Activated T-helper 1 cell treated with anti-CD3 and anti-CD28 coated beads, Interleukin-2, amount 50 U/mL, for 16 hours (primary cell): ENCODE measurements at places on chromosomes 12 and 14.

- DNase-seq = no peak
Measured at GRCh38 chr12:71752891-71753290, 1.8 kb upstream of the RAB21 start.

DNA sequence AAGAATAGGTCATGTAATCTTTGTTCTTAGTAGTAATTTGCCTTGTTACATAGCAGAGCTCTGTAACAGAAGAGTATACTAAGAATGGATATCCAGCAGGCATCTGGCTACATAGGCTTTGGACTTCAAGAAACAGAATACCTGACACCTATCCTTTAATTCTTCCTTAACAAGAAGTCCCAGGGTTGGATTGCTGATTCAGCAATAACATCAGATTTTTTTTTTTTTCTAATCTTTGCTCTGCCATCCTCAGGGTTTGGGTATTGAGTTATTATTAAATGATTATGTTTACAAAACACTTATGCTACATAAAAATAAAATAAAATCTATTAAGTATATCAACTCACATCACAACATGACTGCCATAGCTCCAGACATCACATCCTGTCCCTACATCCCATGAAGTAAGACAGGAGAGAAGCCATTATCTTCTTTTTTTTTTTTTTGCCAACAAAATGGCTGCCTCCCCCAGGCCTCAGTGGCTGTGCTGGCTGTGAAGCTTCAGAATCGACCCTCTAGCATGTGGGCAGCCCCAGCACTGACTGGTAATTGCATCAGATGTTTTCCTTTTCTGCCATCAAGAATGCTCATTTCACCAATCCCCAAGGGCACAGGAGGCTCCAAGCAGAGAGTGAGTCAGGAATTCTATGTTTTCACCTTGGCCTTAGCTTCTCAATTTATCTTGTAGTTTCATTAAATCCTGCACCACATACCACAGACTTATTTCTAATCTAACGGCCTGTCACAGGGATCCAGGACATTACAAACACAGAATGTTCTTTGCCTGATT is 186.2 kb downstream of the DICER1 start:
- DNase-seq = no peak

- no peak for DNase-seq
Measured at GRCh38 chr12:71303199-71303598, 136.4 kb upstream of the LGR5 start.

DNA sequence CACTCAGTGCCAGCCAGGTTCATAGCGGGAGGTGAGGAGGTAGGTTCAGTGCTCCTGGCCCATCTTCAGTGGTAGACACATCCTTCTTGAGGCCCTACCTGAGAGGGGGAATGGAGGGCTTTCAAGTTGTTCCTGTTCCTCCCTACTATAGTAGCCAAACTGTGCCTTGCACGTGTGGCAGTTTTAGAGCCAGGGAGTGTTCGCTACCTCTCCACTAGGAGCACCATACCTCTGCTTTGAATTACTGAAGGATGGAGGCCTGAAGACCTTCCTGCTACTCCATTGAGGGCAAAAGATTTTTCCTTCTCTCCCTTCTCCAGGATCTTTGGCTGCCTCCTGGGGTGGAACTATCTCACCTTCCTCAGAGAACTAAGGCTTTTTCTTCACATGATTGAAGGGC is 5.9 kb upstream of the ALG10 start:
- no peak for DNase-seq

DNA sequence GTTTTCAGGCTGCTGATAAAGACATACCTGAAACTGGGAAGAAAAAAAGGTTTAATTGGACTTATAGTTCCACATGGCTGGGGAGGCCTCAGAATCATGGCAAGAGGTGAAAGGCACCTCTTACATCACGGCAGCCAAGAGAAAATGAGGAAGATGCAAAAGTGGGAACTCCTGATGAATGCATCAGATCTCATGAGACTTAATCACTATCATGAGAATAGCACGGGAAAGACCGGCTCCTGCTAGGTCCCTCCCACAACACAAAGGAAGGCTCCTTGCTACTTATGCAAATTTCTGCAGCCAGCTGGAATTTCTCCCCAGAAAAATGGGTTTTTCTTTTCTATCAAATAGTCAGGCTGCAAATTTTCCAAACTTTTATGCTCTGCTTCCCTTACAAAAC is 174.1 kb upstream of the RMST start:
- no peak for DNase-seq

DNA sequence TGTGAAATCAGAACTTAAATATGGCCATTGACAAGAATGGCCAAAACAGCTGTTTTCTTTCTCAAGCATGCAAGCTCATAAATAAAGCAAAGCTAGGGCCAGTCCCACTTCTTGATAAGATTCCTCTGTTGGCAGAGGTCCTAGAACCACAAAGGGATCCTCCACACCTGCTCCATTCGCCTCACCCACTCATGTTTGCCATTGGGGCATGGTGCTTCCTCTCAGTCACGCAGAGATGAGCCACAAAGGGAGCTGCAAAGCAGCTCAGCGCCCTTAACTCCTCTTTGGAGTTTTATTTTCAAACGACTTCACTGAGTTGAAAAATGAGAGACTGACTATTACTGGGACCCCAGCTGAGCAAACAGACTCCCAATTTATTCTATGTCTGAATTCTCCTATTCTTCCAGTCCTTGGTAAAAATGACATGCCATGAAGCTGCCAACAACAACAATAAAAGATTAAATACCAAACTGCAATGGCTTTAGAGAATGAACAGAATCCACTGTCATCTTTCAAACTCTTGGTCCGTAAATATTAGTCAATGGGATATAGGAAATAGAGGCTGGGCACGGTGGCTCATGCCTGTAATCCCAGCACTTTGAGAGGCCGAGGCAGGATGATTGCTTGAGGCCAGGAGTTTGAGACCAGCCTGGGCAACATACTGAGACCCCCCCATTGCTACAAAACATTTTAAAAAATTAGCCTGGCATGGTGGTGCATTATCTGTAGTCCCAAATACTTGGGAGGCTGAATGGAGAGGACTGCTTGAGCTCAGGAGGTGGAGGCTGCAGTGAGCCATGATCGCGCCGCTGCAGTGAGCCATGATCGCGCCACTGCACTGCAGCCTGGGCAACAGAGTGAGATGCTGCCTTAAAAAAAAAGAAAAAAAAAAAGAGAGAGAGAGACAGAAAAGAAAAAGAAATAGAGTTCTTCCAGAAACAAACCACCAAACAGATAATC is 16.4 kb downstream of the MANSC1 start:
- DNase-seq = no peak

DNA sequence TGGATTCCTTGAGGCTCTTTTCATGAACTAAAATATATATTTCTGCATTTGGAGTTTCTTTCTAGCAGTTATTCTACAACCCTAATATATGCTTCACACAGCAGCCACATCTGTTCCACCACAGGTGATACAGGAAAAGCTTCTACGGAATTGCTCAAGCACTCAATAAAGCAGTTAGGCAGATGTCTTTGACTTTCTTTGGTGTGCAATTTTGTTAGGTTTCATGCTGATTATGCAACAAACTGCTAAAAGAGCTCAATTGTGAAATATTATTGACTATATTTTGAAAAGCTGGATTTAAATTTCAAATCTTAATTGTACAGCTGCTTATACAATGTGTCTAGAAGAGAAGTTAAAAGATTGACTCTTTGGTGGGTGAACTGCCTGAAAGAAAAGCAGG is 1055.6 kb upstream of the FBXO33 start:
- DNase-seq = no peak

DNA sequence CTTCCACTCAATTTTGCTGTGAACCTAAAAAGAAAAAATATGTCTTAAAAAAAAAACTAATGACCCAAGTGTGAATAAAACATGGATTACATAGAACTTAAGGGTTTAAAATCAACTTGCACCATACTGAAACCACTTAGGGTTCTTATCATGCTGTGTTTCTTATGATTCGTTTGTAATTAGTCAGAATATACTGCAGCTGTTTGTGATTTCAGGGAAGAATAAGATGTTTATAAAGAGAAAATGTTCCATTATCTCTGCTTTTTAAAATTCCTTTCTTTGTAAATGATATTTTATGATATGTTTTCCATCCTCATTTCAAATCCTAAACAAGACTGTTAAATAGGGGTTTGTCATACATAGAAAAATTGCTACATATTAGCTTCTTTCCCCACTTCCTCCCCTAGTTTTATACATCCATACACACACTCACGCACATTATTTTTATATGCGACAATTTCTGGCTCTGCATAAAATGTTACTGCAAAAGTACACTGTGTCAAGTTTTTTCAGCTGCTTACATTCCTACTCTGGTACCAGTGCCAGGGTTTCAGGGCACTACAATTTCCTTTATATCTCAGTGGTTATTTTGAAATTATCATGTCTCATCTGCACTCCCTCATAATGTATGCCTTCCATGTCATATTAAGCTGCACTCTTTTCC is 275.2 kb upstream of the GARIN6 start:
- no peak for DNase-seq

- DNase-seq = no peak
Measured at GRCh38 chr12:62466018-62466593, 520 bp upstream of the MON2 start.

DNA sequence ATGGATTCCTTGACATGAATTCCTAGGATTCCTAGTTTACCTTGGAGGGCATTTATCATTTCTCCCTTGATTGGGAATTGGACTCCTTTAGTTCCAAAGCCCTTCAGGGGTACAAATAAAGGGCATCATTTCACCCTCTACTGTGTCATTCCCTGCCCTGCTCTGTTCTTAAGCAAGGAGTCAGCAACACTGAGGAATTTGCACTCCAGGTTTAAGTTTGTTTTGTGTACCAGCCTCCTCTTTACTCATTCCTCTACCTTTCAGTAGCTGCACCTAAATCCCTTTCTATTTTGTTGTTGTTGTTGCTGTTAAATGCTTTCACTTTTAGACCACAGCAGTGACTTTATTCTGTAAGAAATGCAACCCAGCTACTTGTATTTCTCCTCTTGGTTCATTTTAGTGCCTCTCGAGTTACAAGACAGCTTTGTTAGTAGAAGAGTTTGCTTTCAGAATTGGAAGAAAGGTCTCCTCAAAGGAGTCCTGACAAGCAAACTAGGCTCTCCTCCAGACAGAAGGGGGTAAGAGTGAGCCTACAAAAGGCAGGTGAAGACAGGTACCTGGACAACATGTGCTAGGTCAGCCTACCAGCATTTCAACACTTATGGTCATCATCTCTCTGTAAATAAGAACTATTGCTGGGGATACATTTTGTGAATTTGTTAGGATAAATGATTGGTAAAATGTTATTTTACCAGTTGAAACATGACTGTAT is 90.0 kb downstream of the RMST start:
- DNase-seq = no peak

- DNase-seq = no peak
Measured at GRCh38 chr14:31745741-31746140, 184.5 kb downstream of the NUBPL start.

DNA sequence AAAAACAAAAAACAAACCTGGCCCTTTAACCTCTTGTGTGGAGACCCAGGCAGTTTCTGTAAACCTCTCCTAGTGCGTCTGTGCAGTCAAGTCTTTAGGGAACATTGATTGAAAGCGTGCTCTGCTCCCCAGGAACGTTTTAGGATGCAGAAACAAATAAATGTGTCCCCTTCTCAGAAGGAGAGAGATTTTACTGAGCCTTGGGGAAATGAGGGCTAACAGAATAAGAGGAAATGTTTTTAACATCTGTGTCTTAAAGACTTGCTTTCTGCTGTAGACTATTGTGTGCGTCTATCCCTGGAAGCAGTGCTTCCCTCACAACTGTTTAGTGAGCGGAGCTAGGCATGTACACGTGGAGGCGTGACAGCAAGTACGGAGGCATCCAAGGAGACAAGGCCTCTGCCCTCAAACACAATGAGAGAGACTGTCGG is 54.3 kb downstream of the TECPR2 start:
- no peak for DNase-seq
